NCI-H187 treated with DMSO at 0.1 percent for 48 hours (cell line): ENCODE measurements at places on chromosomes 11 and 22.

DNA sequence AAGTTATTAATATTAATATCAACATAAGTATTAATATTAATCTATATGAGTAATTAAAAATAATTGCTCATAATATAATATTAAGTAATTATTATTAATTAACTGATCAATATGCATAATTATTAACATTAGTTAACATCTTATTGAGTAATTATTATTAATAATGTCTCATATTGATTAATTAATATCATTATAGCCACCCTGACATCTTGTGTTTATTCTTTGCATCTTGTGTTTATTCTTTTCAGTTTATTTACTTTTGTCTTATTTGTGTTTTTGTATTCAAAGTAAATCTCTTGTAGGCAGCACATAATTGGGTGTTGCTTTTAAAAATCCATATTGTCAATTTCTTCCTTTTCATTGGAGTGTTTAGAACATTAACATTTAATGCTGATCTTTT lies 56.6 kb downstream of the MYEOV start:
- no peak for DNase-seq

- no peak for DNase-seq
Measured at GRCh38 chr11:108302121-108302785, 79.4 kb downstream of the ATM start.

GRCh38 chr11:10502065-10502680 lies 38.8 kb downstream of the RNF141 start:
- no peak for DNase-seq

DNA sequence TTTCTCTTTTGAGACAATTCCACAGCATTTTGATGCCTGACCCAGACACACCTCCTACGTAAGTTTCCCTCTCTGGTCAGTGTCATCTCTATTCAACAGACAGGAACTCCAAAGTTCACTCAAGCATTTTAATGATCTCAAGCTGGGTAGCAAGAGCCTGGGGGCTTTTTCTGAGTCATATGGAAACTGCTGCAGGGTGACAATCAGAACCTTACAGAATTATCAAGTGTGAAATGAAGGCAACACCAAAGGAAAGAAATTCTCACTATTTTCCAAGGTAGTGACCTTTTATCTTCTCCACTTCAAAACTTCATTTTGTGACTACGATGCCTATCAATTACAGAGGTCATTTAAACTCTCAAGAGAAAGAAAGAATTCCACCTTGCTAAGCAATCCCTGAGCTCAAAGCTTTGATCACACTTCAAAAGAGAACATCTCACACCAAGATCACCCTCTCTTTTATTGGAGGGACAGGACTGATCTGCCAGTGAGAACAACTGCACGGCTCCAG lies 229.0 kb upstream of the ZC3H12C start:
- no peak for DNase-seq

DNA sequence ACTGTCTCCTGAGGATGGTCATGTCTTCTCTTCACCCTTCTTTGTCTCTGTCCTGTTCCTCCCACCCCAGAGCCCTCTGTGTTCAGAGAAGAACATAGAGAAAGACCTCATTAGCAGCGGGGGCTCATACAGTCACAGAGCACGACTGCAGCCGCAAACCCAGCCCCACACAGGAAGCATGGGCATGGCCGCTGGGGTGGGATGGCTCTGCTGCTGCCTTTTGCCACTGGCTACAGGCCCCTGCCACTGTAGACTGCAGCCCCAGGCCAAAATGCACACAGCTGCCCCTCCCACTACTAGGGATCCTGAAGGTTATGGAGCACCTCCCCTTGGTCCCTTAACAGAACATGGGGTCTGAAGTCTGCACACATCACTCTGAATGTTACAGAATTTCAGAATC lies 34.9 kb upstream of the KLHL35 start:
- DNase-seq: no peak

DNA sequence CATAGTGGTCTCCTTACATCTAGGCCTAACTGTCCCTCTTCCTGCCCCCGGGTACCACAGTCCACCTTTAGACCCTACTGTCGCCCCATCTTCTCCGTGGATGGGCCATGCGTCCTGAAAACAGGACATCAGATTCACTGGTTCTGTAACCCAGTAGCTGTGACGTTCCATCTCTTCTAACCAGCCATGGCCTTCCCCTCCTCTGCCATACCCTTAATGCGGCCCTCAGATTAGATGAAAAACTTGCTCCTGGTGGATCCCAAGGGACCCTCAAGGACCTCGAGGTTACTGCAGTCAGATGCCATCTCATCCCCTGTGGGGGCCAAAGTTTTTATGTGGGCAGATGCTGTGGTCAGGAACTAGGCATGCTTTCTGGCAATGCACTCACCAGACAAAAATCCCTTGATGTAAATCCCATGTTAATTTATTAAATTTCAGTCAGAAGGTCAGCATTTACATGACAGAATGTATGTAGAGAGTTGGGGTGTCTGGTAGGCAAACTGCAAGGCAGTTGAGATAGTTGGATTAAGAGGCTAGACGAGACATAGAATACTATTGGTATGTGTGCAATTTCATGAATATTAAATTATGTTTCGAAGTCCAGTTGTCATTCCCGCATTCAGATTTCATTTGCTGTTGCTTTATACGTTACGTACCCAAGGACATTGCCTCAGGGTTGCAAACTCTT lies 64.3 kb downstream of the WNT11 start:
- no peak for DNase-seq

GRCh38 chr22:19714312-19715187 lies at the start of gene SEPTIN5:
Gene SEPTIN5 (plus strand): TSS chr22:19714503. CDS start chr22:19714589, 86 bp downstream.
- no peak for DNase-seq

DNA sequence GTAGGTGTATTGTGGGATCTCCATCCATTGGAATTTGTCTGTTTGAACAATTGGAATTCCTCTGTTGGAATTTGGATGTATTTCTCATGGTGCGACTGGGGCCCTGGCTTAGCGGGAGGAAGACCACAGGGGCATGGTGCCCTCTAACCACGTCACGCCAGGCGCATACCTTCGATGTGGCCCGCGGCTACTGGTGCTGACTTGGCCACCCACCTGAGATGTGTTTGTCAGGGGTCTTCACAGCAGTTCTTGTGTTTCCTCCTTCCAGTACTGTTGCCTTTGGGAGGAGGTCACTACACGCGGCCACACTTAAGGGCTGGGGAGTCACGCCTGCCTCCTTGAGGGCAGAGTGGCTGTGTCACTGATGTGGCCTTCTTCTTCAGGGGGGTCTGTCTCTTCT lies 36.6 kb upstream of the GRAMD4 start:
- DNase-seq: no peak

DNA sequence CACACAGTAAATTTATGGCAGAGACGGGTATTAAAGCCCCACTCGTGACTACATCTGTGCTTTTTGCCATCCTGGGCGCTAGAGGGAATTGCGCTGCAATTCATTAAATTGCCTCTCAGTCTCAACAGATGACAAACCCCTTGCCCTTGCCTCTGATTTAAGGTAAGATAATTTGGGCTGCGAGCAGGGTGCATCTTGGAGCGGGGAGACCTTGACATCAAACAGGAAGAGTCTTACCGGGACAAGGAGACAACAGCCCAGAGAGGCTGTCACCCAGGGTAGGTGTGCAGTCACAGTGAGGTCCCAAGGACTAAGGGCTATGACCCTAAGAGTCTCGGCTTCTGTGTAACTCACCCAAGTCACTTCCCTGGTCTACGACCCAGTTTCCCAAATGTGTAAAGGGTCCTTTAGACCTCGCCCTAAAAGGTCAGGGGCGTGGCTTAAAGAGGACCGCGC lies 449 bp upstream of the TOM1 start:
- DNase-seq: no peak

GRCh38 chr22:27237080-27237741 lies 564.3 kb downstream of the MN1 start:
- no peak for DNase-seq

GRCh38 chr11:72039031-72039855 lies 40.5 kb downstream of the IL18BP start:
- no peak for DNase-seq

DNA sequence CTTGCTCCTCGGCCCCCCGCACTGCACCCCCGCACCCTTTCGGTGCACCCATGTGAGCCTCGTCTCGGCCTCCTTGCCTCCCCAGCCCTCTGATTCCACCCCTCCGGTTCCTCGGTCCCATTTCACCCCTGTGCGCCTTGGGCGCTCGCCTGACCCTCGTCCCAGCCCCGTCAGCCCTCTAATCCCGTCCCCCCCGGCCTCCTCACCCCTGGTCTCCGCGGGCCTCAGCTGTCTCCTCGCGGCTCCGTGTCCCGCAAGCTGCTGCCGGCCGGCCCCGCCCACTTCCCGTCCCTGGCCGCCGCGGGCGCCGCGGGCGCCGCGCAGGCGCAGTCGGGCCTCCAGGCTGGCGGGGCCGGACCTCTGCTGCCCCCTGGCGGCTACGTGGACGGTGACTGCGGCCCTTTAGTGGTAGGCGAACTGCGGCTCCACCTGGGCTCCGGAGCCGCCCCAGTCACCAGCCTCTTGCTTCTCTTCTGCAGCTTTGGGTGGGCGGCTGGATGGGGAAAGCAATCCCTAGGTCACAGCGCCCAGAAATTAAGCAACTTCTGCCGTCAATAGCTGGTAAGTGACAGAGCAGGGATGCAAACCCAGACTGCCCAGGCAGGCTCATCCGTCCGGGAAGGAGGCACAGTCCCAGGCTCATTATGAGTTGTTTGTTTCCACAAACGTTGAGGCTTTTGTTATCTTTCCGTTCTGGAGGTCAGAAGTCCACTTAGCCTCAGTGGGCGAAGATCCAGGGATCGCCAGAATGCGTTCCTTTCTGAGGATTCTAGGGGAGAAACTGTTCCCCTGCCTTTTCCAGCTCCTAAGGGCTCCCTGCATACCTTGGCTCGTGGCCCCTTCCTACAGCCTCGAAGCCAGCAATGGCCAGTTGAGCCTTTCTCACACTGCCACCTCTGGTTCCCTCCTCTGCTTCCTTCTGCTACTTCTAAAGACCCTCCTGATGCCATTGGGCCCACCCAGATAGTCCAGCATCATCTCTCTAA lies at the start of gene PPM1F:
TSS of gene PPM1F (minus strand) at position 263 of the 986 bp plus-strand sequence. CDS start 6,800 bp downstream, outside the sequence.
- DNase-seq: no peak

DNA sequence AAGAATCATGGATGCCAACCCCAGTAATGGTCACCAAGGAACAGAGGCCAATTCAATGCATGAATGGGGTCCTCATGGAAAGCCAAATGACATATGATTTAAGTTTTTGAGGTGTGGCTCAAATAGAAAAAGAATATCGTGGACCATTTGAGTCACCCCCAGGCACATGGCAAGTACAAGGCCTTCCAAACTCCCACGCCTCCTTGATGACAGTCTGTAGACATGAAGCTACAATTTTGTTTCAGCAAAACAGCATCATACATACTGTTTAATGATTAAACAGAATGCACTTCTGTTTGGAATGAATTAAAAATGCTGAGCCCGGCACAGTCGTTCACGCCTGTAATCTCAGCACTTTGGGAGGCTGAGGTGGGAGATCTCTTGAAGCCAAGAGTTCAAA lies 7.4 kb downstream of the FADD start:
- no peak for DNase-seq

DNA sequence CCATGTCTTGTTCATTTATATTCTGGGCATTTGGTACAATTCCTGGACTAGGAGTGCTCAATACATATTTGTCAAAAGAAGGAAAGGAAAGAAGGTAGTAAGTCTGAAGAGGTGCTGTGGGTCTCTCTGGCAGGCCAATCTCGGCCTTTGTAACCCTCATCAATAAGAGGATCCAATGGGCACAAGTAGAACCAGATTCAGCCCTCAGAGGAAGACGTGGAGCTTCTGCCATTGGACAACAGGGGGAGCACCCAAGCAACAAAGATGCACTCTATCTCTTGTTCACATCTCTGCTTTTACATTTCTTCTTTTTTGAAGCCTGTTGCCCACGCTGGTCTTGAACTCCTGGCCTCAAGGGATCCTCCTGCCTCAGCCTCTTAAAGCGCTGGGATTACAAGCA lies 2.2 kb upstream of the VPS11 start:
- no peak for DNase-seq

DNA sequence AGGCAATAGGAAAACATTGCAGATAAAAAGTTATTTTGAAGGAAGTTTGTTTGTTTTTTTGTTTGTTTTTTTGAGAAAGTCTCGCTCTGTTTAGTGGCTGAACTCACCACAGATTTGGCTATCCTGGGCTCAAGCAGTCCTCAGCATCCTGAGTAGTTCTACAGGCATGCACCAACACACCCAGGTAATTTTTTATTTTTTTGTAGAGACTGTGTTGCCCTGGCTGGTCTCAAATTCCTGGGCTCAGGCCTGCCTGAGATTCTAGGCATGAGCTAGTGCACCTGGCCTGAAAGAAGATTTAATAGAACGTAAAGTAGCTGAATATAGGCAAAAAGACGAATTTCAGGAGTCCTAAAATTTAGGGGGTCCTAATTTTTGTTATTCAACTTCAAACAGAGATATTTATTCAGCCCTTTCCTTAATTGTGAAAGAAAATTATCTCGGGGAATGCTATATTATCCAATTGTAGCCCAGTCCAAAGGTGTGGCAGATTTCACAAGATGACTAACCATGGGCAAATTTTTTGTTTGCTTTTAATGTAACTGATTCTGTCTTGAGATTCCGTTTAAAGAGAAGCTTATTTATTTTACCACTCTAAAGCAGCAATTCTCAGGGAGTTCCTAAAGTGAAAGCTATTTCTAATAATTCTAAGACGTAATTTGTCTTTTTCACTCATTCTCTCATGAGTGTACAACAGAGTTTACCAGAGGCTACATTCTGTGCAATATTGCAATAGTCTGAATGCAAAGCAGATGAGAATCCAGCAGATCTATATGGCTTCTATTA lies 940 bp downstream of the IL18 start:
- no peak for DNase-seq

DNA sequence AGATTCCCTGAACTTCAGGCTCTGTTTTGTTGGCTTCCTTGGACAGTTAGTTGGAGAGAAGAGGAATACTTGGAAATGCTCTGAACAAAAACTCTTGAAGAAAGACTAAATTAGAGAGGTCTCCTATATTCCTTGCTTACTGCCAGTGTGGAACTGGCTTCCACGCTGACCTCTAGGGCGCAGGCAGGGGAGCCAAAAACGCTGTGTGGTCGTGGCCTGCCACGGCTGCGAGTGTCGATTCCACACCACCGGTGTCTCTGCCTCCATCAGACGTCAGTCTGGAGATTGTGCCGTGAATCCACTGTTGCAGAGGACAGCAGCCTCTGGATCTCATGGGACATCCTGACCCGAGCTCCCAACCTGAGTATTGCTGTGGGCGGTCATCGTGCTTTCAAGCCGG lies 37.5 kb upstream of the RAB1B start:
- no peak for DNase-seq

GRCh38 chr11:16049611-16050010 lies 306.7 kb downstream of the SOX6 start:
- no peak for DNase-seq

DNA sequence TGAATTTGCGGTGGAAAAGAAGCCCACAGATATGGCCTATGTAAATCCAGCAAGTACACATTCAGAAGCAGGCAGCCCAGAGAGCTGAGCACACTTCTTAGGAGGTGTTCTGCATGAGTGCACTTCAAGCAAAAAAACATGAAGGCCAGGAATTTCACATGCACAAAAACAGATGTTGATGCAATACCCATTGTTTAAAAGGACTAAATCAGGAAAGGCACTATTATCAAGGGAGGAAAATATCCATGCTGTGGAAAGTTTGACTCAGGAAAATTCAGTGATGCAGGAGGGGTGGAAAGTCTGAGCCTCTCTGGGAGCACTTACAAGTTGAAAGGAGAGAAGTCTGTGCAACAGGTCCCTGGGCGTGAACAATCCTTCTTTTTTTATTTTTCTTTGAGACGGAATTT lies 15.8 kb upstream of the CARS1 start:
- DNase-seq: no peak
